ENCODE measurements at places on chromosomes 7 and 10.

DNA sequence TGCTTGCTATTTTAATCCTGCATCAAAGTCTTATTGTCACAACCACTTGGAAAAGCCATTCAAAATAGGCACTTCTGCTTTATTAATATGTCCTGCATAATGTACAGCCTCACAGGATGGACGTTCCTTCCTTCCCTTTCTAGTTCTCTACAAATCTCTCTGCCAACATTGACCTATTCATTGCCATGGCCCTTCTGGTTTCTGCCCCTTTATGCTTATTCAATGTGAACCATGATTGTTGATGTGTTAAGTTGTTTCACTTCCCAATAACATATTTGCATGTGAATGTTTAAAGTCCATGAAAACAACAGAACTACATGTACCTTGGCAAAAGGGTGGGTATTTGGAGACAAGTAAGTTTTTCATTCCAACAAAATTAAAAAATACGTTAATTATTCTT, 45.7 kb downstream of the COL28A1 start:
- DNase-seq = no peak
- no peak overlapping the region for H3K27ac ChIP-seq
- H3K27me3 ChIP-seq = no peaks in the 10 kb centered on the region
- H3K4me1 ChIP-seq = peaks cover 25% of the 10 kb centered on the region
- no peaks in the 10 kb centered on the region for H3K36me3 ChIP-seq
- no peak overlapping the region for H3K4me3 ChIP-seq

DNA sequence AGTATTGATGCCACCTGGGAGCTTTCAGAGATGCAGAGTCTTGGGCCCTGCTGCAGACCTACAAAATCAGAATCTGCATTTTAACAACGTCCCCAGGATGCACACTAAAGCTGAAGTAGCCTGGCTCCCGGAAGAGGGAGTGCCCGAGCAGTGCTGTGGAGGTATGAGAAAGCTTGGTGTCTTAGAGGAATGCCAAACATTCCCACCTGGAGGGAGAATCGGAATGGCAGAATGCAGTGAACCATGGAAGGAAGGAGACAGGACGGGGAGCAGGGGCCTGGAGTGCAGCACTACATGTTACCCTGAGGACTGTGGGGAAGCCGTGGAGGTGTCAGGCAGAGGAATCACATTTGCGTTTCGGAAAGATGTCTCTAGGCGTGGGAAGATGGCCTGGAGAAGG, 90.9 kb downstream of the AOAH start:
- no peaks in the 10 kb centered on the region for H3K36me3 ChIP-seq
- H3K4me1 ChIP-seq = no peaks in the 10 kb centered on the region
- no peak overlapping the region for H3K4me3 ChIP-seq
- no peak for DNase-seq

DNA sequence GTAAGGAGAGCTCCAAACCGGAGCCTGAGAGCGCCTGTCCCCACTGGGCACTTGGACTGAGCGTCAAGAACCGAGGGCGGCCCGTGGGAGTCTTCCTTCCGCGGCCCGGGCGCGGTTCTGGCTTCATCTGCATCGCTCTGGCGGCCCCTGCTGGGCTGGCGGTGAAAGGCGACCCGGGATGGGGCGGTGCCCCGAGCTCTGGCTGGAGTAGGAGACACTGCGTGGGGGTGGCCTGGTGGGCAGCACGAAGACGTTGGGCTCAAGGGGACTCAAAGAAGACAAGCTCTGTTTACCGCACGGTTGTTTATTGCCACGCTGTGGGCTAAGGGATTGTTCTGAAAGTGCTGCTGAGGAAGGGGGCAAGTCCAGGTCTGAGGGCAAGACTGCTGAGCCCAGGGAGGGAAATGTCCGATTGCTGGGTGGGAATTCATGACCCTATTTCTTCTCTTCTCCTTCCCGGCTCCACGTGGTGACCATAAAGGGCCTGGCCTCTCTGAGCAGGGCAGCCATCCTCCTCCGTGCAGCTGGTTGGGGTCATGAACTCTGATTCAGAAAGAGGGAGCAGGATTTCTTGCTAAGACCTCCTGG, 29.8 kb downstream of the PLAU start:
- H3K36me3 ChIP-seq = no peaks in the 10 kb centered on the region
- H3K4me1 ChIP-seq = peaks cover 31% of the 10 kb centered on the region
- peak overlapping the region; percentile 74 for H3K27ac ChIP-seq
- no peaks in the 10 kb centered on the region for H3K27me3 ChIP-seq

DNA sequence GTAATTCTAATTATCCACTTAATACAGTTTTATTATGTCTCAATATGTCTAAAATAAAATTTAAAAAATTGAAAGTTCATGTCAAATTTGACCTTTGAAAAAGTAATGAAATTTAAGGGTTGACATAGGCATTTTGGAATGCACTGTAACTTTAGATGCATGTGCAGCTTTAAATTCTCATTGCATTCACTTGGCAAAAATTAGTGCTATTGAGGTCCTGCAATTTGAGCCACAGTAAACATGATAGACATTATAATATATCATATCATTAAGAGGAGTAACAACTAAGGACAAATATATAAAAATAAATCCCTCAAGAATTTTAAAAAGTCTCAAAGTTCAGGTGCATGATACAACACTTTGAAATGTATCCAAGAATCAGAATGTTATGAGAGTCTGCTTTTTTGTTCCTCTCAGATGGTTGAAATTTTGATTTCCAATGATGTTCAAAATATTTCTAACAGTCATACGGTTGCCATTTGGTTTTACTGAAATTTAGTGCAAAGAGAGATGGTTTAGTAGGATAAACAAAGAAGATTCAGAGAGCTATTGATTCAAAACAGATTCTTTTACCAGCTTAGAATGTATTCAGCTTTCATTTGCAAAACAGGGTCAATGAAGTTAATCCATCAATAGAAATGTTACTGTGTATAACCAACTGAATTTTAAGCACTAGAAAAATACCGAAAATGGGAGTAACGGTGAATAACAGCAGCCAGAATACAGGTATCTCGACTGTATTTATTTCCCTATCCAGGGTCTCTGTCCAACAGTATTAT, 71.8 kb downstream of the SEMA3A start:
- no peaks in the 10 kb centered on the region for H3K36me3 ChIP-seq
- no peak overlapping the region for H3K4me3 ChIP-seq
- H3K27ac ChIP-seq = no peak overlapping the region
- no peak for DNase-seq
- peaks cover 14% of the 10 kb centered on the region for H3K4me1 ChIP-seq
- no peaks in the 10 kb centered on the region for H3K27me3 ChIP-seq

GRCh38 chr10:102085336-102085735, 20.2 kb downstream of the HPS6 start:
- no peaks in the 10 kb centered on the region for H3K4me1 ChIP-seq
- DNase-seq = no peak
- no peak overlapping the region for H3K4me3 ChIP-seq
- H3K27ac ChIP-seq = no peak overlapping the region
- H3K36me3 ChIP-seq = no peaks in the 10 kb centered on the region

Measured in PC-3 (cell line).